ENCODE measurements at places on chromosomes 16 and 17.

DNA sequence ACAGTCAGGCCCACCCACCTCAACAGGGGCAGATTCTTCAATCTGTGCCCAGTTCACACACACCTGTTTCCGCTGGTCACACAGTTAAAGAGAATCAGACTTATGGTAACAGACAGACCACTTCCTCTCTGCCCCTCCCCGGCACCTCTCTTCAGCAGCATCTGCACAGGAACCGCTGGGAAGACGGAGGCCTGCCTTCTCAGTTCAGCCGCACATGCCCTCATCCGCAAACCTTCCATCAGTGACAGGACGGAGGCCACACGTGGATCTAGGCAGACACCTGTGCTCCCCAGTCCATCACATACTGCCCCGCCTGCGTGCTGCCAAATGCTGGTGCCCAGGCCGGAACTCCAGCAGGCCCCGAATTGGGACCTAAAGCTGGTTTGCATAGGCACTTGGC lies 10.3 kb downstream of the PHB1 start:
- no peak for DNase-seq

DNA sequence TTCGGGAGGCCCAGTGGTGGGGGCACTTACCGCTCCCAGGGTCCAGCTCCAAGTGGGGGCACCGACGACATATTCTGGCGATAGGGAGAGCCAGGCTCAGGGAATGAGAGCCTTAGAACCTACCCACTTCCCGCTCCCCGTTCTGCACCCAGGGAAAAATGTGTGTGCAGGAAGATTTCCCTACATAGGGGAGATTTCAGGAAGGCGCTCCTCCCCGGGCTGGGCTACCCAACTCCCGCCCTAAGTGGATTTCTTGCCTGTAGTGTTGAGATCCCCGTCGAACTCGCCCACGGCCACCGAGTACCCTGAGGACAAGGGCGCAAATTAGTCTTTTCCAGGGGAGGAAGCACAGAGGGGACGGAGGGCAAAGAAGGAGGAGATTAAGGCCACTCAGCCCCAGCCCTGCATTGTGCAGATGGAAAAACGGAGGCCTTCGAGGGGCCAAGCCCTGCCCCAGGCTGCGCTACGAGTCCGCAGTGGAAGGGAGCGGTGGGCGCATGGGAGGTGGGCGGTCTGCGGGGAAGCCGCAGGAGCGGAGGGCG lies 5.1 kb downstream of the ITGA2B start:
- DNase-seq: no peak

GRCh38 chr16:65716737-65717700 lies 595.2 kb upstream of the CDH11 start:
- peak; percentile 26 for DNase-seq

DNA sequence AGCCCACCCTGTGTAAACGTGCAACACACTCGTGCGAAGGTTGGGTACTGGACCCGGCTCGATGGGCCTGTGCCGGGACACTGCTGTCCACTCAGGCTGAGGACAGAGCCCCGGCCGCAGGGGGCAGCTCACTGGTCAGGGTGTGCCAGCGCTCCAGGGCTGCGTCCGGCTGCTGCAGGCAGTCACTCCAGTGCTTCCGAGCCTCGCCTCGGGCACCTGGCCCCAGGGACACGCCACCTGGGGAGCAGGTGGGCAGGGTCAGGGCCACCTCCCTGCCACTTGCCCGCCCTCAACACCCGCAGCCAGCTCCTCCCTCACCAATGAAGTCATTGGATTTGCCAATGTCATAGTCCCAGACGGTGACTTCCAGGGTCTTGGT lies 4.7 kb downstream of the DOC2A start:
- DNase-seq: no peak

DNA sequence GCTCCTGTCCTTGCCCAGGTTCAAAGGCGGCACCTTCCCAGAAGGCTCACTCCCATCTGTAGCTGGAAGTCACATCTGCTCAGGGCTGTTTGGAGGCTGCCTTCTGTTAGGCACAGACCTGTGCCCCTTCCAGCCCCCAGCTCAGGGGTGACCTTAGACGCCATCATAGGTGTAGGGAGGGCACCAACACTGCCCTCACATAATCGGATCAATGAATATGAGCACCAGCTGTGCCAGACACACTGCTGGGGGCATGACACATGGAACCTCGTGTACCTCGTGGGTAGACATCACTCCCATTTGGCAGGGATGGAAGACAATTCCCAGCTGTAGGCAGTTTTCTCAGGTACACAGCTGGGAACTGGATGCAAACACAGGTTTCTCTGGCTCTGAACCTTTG lies 220.7 kb upstream of the ASIC2 start:
- DNase-seq: no peak

DNA sequence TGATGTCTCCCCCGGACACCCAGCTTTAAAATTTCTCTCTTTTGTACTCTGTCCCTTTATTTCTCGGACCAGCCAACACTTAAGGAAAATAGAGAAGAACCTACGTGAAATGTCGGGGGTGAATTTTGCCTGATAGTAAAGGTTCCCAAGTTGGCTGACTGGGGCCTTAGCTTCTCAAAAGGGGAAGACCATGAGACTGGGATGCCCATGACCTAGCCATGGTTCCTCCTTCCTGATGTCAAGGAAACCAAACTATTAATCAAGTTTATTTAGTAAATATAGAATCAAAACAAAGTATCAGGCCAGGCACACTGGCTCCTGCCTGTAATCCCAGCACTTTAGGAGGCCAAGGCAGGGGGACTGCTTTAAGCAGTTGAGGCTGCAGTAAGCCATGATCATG lies 2.4 kb upstream of the EIF1 start:
- no peak for DNase-seq

DNA sequence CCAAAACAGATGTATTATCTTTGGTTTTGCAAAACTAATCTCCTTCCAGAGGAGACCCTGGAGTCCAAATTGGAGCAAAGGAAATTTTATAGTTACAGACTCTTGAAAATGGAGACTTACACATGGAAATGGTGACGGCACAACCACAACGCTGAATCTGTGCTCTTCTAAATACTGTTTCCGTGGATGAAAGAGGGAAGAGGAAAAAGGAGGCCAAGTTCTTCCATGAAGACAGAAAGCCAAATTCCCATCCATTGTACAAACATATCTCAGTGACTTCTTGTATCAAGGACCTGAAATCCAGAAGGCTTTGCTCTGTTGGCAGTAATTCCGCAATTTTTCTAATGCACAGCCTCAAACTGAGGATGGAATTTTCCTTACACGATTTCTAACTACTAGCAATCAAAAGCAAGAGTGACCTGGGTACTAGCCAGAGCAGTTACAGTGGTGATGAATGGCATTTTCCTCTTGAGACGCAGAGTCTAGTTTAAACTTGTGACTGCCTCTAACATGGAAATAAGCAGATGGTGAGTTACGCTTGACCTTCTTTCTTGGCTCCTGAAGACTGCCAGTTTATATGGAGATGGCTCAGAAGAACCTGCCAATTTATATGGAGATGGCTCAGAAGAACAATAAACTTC lies 38.5 kb downstream of the VPS53 start:
- no peak for DNase-seq

DNA sequence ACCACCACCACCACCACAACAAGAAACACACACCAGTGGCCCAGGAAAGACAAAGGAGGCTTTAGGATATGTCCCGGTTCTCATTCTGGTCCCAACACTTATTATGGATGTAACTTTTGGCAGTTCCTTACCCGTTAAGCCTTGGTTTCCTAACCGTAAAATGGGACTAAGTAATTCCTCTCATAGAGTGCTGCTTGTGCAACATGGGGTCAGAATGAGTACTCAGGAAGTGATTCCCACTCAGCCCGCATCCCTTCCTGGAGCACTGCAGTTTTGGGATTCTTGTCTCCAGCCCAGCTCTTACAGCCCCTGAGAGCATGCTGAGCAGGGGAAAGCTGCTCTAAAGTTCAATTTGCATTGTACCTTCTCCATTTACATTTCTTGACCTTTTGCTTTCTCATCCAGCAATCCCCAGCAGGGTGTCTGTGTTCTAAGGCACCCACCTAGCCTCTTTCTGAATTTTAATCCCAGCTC lies 262.6 kb downstream of the PRKCA start:
- DNase-seq: no peak

- peak; percentile 46 for DNase-seq
These were observed 168.0 kb downstream of the AHSP start for GRCh38 chr16:31695667-31696066.

DNA sequence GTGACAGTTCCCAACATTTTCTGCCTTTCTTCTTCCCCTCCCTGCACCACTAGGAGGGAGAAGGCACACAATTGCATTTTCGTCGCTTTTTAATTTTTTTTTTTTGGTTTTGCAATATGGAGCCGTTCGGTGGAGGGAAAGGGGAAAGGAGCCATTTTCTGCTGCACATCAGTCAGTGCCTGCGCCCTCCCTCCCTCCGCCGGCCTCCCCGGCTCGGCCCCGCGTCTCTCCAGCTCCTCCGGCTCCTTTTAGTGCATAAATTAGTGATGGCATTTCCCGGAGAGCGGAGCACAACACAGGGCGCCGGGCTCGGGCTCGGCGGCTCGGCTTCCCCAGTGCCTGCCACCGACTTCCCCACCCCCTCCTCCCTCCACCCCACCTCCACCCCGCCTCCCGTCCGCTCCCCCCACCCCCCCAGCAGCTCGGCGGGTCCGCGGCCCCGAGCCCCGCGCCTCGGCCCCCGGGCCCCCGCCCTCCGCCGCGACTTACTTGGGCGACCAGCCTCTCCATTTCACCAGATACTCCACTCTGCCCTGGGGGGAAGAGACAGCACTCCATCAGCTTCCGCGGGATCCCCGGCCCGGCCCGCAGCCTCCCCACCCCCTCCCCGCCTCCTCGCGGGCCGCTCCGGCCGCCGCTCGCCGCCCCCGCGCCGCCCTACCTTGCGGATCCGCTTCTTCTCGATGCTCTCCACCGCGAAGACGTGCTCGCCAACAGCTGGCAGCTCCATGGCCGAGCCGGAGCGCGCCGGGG lies 542 bp downstream of the CBX4 start:
- DNase-seq: peak; percentile 63

GRCh38 chr17:28174352-28175046 lies 132.0 kb downstream of the NLK start:
- peak; percentile 29 for DNase-seq

DNA sequence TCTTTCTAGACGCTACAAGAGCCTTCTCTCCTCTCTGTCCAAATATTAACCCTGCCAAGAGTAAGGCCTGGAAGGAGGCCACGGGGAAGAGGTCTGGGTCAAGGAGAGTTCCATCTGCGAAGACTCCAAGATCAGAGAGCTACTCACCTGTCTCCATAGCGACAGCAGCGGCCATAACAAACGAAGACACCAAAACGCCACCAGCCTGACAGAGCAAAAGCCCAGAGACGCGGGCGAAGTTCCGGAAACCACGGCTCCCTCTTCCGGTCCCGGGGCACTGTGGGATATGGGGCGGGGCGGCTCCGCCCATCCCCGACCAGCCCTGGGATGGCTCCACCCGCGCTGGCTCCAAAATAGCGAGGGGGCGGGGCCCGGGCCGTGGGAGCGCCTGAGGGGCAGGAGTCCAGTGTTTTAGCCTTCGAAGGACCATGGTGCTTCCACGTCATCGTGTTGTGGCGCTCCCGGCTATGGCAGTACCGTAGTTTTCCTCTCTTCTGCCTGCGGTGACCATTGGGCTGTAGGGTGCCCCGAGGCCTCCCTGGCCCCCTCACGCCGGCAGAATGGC lies at the start of the genes C17orf100 and MED31:
Gene C17orf100, plus strand, starts transcription at position 409 of the 565 bp plus-strand sequence. Its CDS starts 152 bp downstream, at position 561.
Gene MED31, minus strand, starts transcription at position 252 of the 565 bp plus-strand sequence. Its CDS starts 77 bp downstream, at position 175.
- DNase-seq: peak; percentile 99

DNA sequence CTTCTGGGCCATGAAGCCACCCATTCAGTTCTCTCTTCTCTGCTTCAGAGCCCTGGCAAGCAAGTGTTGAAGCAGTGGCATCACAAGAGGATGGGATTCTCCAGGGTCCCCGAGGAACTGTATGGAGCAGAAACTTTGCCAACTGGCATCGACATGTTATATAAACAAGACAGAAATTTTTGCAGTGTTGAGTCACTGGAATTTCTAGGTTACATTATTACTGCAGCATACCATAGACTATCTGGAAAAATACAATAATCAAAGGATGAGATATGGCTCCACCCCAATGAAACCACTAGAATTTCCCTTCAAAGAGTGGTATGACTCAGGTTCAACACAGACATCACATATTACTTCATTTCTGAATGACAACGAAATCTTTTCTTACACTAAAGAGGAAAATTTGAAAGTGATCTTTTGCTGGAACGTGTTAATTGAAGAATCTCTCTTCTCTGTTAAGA lies 343.0 kb upstream of the DYNLRB2 start:
- DNase-seq: no peak

- DNase-seq: no peak
These were observed 18.9 kb downstream of the TPSD1 start for GRCh38 chr16:1274767-1275166.

GRCh38 chr16:57645691-57646387 lies 17.4 kb downstream of the ADGRG1 start:
- no peak for DNase-seq

All from OCI-M1 (cell line).